ENCODE measurements at places on chromosomes 12 and 14.
A peak's percentile ranks its signal among the peaks of the same experiment; 100 is the strongest.

DNA sequence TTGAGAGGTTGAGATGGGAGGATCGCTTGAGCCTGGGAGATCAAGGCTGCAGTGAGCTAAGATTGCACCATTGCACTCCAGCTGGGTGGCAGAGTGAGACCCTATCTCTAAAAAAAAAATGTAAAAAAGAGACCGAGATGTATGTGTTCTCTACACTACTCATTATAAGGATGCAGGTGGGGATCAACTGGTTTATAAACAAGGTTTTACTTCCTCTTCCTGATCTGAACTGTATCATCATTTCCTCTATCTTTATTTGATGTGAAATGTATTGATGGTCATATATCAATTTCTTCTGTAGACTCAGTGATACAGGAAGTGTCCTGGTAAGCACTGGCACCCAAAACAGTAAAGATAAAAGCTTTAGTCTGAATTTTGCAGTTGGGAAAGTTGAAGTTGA lies 20.1 kb upstream of the USP44 start:
- no peak for DNase-seq

- DNase-seq = no peak
Measured at GRCh38 chr12:11862798-11863197, 207.9 kb upstream of the BCL2L14 start.

GRCh38 chr12:132400011-132400641 lies 70.7 kb upstream of the GALNT9 start:
- DNase-seq = peak; percentile 59

- DNase-seq = no peak
Measured at GRCh38 chr14:104352493-104353220, 214.3 kb downstream of the KIF26A start.

- no peak for DNase-seq
Measured at GRCh38 chr12:111993292-111994150, 19.4 kb downstream of the TMEM116 start.

DNA sequence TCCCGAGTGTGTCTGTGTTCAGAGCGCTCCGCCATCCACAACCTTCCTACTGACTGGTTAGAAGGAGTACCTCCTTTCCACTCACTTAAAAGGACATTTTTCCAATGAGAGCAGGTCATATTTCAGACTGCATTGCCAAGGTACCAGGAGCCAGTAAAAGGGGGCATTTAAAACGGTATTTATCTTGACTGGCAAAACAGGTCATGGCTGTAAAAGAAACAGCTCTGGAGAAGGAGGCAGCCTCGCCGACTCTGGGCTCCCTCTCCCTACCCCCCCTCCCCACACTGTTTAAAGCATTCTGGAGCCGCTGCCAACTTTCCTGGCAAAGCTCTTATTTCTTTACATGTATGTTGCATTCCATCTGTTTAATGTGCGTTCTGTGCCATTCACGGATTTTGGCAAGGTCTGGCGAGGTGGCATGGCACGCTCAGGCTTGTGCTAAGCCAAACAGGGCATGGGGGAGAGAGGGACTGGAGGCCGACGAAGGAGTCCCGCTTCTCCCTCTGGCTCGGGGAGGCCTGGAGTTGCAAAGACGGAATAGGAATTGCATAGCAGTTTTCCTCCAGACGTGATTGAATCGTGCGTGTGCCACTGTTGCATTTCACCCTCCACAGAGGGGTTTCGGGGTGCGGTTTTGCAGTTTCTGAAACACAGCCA lies 41.2 kb upstream of the MED13L start:
- DNase-seq = peak; percentile 12

DNA sequence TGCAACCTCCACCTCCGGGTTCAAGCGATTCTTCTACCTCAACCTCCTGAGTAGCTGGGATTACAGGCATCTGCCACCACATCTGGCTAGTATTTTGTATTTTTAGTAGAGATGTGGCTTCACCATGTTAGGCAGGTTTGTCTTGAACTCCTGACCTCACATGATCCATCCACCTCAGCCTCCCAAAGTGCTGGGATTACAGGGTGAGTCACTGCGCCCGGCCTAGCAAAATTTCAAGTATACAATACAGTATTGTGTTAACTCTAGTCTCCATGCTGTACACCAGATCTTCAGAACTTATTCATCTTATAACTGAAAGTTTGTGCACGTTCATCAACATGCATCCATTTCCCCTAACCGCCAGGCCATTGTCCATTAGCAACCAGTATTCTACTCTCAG lies 115.1 kb upstream of the MDGA2 start:
- DNase-seq = no peak

GRCh38 chr14:103556946-103557758 lies 5.3 kb downstream of the BAG5 start:
- DNase-seq = no peak

GRCh38 chr12:46401662-46402061 lies 29.1 kb upstream of the SLC38A2 start:
- no peak for DNase-seq

Data from NCI-H1092 (cell line).